ENCODE measurements at places on chromosomes 1 and 21. TPM values are rescaled to one million over a fixed set of nuclear protein-coding genes. Genes with fewer than 3 reads are reported as not detected.

DNA sequence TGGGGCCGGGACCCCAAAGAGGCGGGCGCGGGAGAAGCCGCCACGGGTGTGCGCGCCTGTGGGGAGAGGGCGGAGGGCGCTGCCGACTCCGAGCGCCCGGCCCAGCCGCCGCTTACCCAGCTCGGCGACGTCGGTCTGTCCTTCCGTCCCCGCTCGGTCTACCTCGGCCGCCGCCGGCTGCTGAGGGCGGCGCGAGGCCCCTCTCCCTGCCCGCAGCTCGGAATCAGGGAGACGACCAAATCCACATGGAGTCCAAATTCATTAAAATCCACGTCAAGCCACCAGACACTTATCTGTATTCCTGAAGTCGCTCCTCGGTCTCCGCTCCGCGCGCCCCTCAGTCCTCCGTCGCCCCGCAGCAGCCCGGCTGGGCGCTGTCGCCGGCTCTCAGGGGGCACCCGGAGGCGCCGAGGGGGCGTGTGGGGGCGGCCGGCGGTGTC lies 637 bp downstream of the PLXNA2 start:
- H3K27ac ChIP-seq = no peak overlapping the region
- DNase-seq = no peak
- peak overlapping the region; percentile 64 for H3K4me3 ChIP-seq
- peaks cover 21% of the 10 kb centered on the region for H3K27me3 ChIP-seq
- no peaks in the 10 kb centered on the region for H3K36me3 ChIP-seq

DNA sequence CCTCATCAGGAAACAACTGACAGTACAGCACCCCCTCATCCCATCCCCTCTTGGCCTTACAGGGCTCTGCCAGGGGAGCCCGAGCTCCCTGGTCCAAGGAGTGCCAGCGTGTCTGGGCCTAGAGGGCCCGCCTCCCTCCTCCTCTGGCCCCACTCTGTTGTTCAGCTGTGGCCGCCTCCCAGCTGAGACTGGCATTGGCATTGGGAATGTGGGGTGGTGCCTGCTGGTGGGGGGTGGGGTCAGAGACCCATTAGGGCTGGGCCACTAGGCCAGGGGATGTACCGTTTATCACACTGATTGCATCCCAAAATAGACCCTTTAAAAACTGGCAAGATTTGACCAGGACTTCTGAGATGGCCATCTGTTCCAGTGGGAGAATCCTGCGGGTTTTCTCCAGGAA lies 1.4 kb downstream of the LDLRAP1 start:
- peak overlapping the region; percentile 67 for H3K4me3 ChIP-seq
- peak overlapping the region; percentile 65 for H3K27ac ChIP-seq
- H3K4me1 ChIP-seq = peaks cover 51% of the 10 kb centered on the region
- no peaks in the 10 kb centered on the region for H3K27me3 ChIP-seq
- DNase-seq = no peak

GRCh38 chr21:35437941-35438340 lies 388.8 kb upstream of the RUNX1 start:
- no peaks in the 10 kb centered on the region for H3K27me3 ChIP-seq
- H3K27ac ChIP-seq = no peak overlapping the region
- peaks cover 21% of the 10 kb centered on the region for H3K4me1 ChIP-seq
- no peak overlapping the region for H3K4me3 ChIP-seq

GRCh38 chr1:109786112-109786480 lies 22.4 kb upstream of the EPS8L3 start:
- H3K4me1 ChIP-seq = peaks cover 29% of the 10 kb centered on the region
- no peak overlapping the region for H3K4me3 ChIP-seq
- DNase-seq = no peak
- H3K27me3 ChIP-seq = no peaks in the 10 kb centered on the region

DNA sequence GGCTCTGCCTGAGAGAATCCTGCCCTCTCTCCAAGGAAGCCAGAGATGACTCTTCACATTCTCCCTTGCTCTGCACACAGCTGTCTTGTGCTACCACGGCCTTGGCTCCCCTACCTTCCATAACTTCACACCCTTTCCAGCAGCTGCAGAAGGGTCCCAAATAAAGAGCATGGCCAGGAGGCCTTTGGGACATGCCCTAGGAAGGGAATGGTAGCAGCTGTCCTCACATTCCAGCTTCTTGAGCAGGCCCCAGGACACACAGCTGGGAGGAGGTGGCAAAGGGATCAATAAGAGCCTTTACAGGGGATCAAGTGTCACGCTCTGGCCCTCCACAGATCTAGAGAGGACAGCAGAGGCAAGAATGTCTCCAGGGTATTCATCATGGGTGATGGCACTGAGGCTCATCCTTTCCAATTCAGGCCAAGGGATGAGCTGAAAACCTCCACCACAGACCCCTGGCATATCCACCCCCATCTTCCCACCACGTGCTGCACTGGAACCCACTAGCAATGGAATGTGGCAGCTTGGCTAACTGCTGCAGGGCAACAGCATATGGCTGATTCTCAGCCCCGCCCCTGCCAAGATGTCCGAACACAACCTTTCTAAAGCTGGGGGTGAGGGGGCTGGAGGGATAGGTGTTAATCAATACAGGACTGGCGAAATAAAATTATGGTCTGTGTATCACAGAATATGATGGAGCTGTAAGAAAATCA lies 17.8 kb upstream of the RAB29 start:
- no peak overlapping the region for H3K4me3 ChIP-seq
- H3K27ac ChIP-seq = no peak overlapping the region
- H3K36me3 ChIP-seq = peaks cover 39% of the 10 kb centered on the region
- H3K27me3 ChIP-seq = no peaks in the 10 kb centered on the region
- H3K4me1 ChIP-seq = no peaks in the 10 kb centered on the region

DNA sequence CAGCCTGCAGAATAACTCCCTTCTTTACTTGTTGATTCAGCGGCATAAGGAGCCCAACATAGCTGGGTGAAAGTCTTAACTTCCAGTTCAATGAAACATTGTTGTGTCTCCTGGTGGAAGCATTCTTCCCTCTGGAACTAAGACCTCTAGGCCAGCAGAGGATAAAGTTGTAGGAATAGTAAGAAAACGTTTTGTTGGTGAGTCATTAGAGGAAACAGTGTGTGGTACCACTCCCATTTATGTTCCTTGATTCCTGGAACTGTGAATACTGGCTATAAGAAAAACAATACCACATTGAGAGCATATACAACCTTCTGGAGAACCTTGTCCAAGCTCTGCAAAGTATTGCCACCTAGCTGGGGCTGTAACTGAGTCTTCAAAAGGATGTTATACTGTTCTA lies 737.4 kb upstream of the ZP4 start:
- H3K4me3 ChIP-seq = no peak overlapping the region
- no peaks in the 10 kb centered on the region for H3K4me1 ChIP-seq
- H3K36me3 ChIP-seq = no peaks in the 10 kb centered on the region
- H3K27me3 ChIP-seq = no peaks in the 10 kb centered on the region
- no peak overlapping the region for H3K27ac ChIP-seq
- no peak for DNase-seq

DNA sequence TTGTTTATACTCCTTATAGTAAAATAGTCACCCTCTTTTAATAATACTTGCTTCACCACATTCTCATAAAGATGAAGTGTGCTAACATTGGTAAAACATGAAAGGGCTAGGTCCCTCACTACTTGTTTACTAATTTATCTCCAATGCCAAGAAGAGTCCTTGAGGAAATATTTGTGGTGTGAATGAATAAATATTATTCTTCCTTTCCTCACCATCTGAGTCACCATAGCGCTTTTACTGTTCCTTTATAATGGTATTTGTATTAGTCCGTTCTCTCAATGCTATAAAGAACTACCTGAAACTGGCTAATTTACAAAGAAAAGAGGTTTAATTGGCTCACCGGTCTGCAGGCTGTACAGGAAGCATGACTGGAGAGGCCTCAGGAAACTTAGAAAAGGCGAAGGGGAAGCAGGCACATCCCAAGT lies 222.8 kb upstream of the ZRANB2 start:
- no peak overlapping the region for H3K4me3 ChIP-seq
- H3K27ac ChIP-seq = no peak overlapping the region
- no peaks in the 10 kb centered on the region for H3K36me3 ChIP-seq
- H3K4me1 ChIP-seq = no peaks in the 10 kb centered on the region
- DNase-seq = no peak

- no peaks in the 10 kb centered on the region for H3K36me3 ChIP-seq
- H3K4me3 ChIP-seq = no peak overlapping the region
- H3K27ac ChIP-seq = no peak overlapping the region
- H3K4me1 ChIP-seq = no peaks in the 10 kb centered on the region
- no peaks in the 10 kb centered on the region for H3K27me3 ChIP-seq
Observed at GRCh38 chr1:63668298-63668697, 75.1 kb downstream of the PGM1 start.

GRCh38 chr1:9326596-9326995 lies 33.9 kb downstream of the SPSB1 start:
- H3K36me3 ChIP-seq = no peaks in the 10 kb centered on the region
- H3K27ac ChIP-seq = no peak overlapping the region
- no peaks in the 10 kb centered on the region for H3K27me3 ChIP-seq

DNA sequence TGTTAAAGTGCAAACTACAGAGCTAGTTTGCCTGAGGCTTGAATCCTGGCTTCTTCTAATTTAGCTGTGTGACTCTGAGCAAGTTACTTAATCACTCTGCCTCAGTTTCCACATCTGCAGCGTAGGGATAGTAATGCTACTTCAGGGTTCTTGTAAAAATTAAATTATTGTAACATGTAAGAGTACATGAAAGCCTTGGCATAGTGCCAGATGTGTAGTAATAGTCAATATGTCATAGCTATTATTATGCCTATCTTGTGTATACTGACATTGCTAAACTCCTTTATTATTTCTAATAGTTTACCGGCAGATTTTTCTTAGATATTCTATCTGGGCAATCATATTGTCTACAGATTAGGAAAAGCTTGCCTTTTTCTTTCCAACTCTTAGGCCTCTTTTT lies 6.8 kb upstream of the TADA1 start:
- no peak overlapping the region for H3K27ac ChIP-seq
- no peak overlapping the region for H3K4me3 ChIP-seq
- no peaks in the 10 kb centered on the region for H3K36me3 ChIP-seq
- peaks cover 17% of the 10 kb centered on the region for H3K27me3 ChIP-seq
- DNase-seq = no peak

DNA sequence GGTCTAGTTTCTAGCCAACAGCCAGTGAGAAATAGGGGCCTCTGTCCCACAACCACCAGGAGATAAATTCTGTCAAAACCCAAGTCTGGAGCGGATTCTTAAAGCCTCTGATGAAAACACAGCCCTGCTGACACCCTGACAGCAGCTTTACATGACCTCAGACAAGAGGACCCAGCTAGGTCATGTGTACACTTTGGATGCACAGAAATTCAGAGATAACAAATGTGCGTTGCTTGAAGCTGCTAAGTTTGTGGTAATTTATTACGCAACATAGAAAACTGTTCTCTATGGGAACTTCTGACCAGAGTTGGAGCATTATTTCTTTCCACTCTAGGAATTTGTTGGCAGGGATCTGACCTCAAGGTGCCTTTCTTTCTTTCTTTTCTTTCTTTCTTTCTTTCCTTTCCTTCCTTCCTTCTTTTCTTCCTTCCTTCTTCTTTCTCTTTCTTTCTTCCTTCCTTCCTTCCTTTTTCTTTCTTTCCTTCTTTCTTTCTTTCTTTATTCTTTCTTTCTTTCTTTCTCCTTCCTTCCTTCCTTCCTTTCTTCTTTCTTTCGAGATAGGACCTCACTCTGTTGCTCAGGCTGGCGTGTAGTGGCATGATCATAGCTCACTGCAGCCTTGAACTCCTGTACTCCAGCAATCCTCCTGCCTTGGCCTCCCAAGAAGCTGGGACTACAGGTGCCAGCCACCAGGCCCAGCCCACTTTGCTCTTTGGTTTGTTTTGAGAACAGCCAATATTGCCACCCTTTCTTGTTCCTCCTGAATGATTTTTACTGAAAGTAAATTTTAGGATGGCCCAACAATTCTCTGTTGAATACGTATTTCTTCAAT lies 14.9 kb upstream of the HMGCS2 start:
- H3K36me3 ChIP-seq = no peaks in the 10 kb centered on the region
- no peak for DNase-seq
- H3K4me1 ChIP-seq = no peaks in the 10 kb centered on the region
- H3K27ac ChIP-seq = no peak overlapping the region
- no peak overlapping the region for H3K4me3 ChIP-seq

GRCh38 chr1:16248603-16249516 lies 11.9 kb upstream of the CPLANE2 start:
- H3K27me3 ChIP-seq = no peaks in the 10 kb centered on the region
- H3K36me3 ChIP-seq = peaks cover 17% of the 10 kb centered on the region
- peak overlapping the region; percentile 35 for H3K27ac ChIP-seq
- H3K4me3 ChIP-seq = no peak overlapping the region
- peaks cover 18% of the 10 kb centered on the region for H3K4me1 ChIP-seq

GRCh38 chr21:45517249-45518065 lies 24.8 kb downstream of the SLC19A1 start:
- no peaks in the 10 kb centered on the region for H3K36me3 ChIP-seq
- no peaks in the 10 kb centered on the region for H3K4me1 ChIP-seq
- H3K4me3 ChIP-seq = no peak overlapping the region
- H3K27ac ChIP-seq = no peak overlapping the region

DNA sequence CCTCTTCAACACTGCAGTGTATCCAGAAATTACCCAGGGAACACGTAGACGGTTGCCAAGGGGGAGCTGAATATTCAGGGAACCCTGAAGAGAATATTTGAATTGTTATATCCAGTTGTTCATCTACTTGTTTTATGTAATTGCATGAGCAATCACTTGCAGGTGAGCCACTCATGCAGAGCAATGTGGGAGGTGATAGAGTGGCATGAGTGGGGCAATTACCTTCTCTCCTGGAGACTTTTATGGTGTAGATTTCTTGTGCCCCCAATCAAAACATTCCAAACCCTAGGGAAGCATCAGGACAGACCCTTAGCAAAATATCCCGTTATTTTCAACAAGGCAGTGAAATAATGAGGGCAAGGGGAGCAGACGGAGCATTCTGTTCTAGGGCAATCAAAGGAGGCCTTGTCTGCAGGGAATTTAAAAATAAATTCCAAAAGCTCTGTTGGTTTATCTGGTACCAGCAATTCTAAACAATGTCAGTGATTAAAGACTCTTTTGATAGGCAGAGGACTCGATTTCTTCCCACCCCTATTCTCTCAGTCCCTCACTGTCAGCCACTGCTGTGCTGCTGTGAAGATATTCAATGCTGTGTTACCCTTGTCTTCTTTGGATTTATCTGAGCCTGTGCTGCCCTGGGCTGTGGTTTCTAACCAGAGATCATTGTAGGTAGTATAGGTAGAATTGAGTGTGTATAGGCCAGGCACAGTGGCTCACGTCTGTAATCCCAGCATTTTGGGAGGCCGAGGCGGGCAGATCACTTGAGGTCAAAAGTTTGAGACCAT lies 180.2 kb upstream of the MAP1LC3C start:
- H3K4me1 ChIP-seq = no peaks in the 10 kb centered on the region
- H3K27ac ChIP-seq = no peak overlapping the region
- H3K4me3 ChIP-seq = no peak overlapping the region

GRCh38 chr1:193283016-193283415 lies 96.6 kb upstream of the B3GALT2 start:
- H3K4me3 ChIP-seq = no peak overlapping the region
- no peak for DNase-seq
- H3K36me3 ChIP-seq = no peaks in the 10 kb centered on the region
- no peak overlapping the region for H3K27ac ChIP-seq
- H3K27me3 ChIP-seq = no peaks in the 10 kb centered on the region
- peaks cover 6% of the 10 kb centered on the region for H3K4me1 ChIP-seq

Gene LZIC
- total RNA-seq = 34.0 TPM

Gene WNT3A
- total RNA-seq = not detected

Gene OLIG1
- not detected for total RNA-seq

Gene TFB2M
- total RNA-seq = 31.9 TPM

Gene HEYL
- 0.09 TPM for total RNA-seq

Gene IGSF3
- 1.8 TPM for total RNA-seq
